GDM1 (cell line): ENCODE measurements at places on chromosomes 16 and 17.

- no peak for DNase-seq
These were observed 131.2 kb upstream of the HLF start for GRCh38 chr17:55133583-55133982.

DNA sequence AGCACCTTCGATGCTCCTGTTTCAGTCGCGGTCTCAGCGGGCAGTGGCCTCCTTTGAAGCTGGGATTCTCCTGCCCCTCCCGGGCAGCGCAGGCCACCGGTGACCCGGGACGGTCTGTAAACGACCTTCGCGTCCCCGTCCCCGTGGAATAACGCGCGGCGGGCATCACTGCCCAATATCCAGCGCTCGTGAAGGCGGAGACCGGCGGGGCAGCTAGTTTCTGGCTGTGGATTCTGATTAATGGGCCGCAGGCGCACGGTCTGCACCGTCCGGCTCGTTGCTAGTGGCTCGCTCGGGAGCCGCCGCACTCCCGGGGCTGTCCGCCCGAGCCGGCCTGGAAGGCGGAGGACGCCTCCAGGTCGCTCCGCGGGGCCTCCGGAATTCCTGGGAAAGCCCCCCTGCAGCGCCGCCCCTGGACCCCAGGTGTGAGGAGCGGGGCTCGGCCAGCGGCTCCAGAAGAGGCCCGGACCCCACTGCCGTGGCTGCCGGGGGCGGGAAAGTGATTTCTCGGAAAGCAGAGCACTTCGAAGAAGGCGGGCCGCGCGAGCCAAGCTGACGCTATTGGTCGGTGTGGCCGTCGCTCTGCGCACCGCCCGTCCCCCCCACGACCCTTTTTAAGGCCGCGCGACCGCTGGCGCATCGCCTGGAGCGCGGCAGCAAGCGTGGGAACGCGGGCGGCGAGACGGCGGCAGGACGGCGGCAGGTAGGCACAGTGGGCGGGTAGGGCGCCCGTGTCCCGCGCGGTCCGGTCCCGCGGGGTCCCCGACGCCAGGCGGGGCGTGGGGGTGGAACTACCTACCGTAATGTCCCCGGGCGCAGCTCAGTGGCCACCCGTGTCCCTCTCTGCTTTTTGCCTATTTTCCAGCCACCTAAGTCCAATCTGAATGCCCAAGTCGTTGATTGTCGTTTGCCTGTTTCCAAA is at the start of gene IRF8:
IRF8 (plus strand) TSS at position 642 of the 922 bp plus-strand sequence. CDS start 3,854 bp downstream, outside the sequence.
- no peak for DNase-seq

DNA sequence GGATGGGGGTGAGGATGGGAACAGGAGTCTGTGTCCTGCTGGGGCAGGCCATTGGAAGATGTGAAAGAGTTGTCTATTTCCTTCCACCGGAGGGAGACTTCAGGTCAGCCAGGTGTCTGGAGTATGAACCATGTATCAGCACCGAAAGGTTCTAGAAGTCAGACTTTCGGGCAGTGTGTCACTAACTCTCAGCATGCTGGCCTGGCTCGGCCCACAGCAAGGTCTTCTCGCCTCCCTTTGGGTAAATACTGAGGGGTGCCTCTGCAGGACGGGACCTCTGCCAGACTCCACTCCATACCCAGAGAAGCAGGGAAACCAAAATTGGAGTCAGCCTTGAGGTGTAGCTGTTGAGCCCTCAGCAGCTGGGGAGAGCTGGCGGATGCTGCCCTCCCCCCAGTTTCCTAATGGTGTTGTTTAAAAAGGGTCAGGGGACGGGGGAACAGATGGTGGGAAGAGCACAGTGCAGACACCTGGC is 507 bp downstream of the CIITA start:
- no peak for DNase-seq

- no peak for DNase-seq
These were observed 37.2 kb downstream of the SLC38A8 start for GRCh38 chr16:84005391-84005790.

DNA sequence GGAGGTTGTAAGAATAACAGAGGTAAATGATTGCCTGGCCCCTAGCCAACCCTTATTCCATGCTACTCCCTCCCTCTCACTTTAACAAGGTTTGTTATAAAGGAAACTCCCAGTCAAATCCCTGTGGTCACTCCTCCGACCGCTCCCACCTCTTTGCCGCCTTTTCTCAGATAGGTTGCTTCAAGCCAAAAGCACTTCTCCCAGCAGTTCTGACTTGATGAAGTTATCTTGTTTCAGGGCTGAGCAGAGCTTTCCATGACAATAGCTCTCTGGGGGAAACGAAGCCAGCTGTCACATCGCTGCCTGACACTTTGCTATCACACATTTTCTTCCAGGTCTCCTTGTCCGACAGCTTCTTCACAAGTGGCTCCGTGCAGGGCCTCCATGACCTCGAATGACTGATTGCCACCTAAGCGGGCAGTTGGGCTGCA is 278.6 kb downstream of the HAPSTR1 start:
- DNase-seq: no peak

DNA sequence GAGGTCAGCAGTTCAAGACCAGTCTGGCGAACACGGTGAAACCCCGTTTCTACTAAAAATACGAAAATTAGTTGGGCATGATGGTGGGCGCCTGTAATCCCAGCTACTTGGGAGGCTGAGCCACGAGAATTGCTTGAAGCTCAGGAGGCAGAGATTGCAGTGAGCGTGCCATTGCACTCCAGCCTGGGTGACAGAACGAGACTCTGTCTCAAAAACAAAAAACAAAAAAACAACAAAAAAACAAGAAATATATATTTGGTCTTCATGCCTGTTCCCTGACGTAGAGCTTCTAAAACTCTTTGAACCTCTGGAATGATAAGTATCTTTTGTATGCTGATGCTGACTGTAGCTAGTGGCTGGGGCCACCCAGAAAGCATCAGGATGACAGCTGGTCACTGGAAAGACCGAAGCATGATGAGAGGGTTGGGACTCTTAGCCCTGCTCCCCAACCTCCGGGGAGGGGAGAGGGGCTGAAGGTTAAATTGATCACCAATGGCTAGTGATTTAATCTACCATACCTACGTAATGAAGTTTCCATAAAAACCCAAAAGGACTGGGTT is 54.8 kb downstream of the TEX14 start:
- no peak for DNase-seq

DNA sequence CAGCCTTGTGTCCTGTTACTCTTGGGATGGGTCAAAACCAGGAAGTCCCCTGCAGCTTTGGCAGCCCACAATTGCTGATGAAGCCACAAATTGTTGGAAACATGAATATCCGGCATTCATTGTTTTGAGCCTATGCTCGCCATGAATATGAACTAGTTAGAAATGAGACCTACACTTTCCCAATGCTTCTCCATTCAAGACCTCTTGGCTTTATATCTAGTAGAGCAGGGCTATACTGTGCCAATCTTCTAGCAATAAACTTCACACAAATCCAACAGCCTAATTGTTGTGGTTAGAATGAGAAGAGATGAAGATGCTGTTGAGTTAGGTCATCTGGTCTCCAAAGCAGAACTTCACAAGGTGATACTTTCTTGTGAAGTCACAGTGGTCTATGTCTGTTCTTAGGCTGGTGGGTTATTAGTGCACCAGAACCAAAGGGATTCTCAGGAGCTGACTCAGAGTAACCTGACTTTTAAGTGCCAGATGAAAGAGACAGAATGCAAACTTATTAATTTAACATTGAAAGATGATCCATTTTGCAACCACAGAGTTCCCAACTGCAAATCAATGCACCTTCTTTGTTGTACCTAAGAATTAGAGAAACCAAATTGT is 13.7 kb upstream of the KRT23 start:
- DNase-seq: no peak

- no peak for DNase-seq
These were observed 173.8 kb upstream of the CCL2 start for GRCh38 chr17:34081269-34081668.

DNA sequence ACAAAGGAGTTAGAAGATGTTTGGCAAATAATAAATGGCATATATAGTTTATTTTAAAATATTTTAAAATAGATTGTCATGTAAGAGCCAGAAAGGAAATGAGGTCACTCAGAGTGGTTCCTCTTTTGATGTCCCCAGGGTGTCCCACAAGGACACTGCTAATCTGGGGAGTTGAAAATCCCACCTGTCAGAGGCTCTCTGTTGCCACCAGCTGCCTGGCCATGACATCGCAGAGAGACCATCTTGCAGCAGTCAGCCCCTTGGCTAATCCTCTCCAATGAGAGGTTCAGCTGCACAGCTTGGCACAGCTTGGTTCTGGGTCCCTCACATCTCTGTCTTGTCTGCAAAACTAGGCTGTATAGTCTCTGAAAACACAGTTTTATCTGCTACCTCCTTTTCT is 11.0 kb upstream of the RBFOX1 start:
- no peak for DNase-seq

GRCh38 chr17:64998436-64999190 is 57.9 kb downstream of the GNA13 start:
- DNase-seq: no peak

GRCh38 chr16:9556949-9557665 is 465.7 kb downstream of the HAPSTR1 start:
- DNase-seq: no peak

GRCh38 chr17:64275016-64275415 is 12.0 kb upstream of the TEX2 start:
- no peak for DNase-seq

DNA sequence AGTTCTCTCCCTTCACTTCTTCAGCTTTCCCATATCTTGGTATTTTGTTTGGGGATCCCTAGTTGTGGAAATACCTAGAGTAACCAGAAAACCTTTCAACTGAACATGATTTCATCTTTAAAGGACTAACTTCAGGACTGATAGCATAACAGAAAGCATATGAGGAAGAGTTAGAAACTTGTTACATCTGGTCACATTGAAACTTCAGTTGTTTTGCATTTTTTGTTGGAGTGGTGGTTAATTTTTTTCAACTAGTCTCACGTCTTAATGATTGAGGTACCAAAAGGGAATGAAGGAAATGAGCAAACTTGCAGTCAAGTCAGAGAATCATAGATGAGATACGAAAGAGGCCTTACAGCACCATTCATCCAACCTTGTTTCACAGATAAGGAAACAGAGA is 49.6 kb downstream of the TANGO6 start:
- DNase-seq: no peak

DNA sequence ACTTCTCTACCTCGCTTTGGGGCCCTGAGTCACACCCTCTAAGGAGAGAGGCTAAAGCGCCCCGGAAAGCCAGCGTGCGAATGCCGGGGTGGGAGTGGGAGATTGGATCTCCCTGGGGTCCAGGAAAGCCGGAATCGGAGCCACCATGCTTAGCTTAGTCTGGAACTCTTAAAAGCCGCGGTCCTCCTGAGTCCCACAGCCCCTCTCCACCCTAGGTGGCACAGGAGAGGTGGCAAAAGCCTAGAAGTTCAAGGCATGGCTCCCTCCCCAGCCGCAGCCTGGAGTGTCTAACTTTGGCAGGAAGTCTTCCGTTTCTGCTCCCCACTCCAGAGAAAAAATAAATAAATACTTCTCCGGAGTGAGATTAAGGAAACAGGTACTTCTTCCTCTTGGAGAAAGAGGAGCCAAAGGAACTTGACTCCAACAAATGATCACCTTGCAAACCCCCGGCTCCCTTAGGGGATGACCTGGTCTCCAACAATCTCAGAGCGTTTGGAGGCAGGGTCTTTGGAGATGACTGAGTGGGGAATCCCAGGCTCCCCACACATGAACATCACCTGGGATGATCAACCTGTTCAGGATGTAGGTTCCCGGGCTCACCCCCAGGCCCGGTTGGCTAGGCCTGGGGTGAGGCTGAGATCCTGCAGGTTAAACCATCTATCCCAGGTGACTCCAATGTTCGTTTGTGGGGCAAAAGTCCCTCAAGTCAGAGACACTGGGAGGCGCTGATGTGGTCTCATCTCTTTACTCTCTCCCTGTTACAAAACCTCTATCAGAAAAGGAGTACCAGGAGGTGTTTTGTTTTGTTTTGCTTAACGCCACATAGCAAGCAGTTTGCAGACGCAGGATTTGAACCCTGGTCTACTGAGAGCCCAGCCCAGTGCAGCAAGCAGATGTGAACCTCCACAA is 2.9 kb downstream of the CIITA start:
- DNase-seq: no peak

GRCh38 chr16:25052530-25052929 is 37.4 kb upstream of the ARHGAP17 start:
- no peak for DNase-seq

- DNase-seq: no peak
These were observed 87.6 kb downstream of the USP31 start for GRCh38 chr16:23061669-23062068.

DNA sequence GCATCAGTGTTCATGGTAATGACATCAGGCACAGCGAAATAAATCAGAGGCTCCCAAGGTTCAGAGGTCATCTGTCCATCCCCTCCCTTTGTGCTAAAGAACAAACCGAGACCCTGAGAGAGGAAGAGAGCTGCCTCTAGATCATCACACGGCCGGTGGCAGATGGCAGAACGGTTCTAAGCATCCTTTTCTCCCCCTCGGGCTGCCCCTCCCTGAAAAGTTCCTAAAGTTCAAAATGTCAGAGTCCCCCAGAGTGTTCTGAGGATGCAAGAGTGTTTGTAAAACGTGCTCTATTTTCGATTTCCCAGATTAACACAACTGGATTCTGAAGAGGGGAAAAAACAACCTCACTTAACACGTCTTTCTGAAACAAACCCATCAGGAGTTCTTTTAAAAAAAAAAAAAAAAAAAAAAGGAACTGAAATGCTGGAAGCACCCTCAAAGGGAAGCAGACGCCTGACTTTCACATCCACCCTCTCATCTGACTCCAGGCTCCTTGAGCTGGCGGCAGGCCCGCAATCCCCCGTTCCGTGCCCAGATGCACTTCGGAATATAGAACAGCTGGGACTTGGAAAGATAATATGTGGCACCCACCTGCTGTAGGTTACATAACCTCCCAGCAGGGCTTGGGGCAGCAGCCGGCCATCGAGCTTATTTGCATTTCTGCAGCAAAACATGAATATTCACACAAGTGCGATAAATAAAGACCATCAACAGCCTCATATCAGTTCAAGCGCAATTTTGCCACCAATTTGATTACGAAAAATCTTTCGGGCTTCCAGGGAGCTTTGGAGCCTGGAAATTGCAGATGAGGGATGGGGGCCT is 115.5 kb upstream of the SMURF2 start:
- no peak for DNase-seq

GRCh38 chr17:12994341-12995074 is 23.3 kb downstream of the ELAC2 start:
- DNase-seq: no peak

- no peak for DNase-seq
These were observed 484.1 kb upstream of the SALL1 start for GRCh38 chr16:51635181-51635580.

- no peak for DNase-seq
These were observed 167.1 kb downstream of the NTN1 start for GRCh38 chr17:9188367-9188766.

- DNase-seq: no peak
These were observed 42.6 kb downstream of the TSC2 start for GRCh38 chr16:2090481-2090776.

- DNase-seq: no peak
These were observed 54.8 kb downstream of the SLFN5 start for GRCh38 chr17:35297666-35298065.

- no peak for DNase-seq
These were observed 3.9 kb downstream of the UMOD start for GRCh38 chr16:20348365-20349185.

GRCh38 chr16:50365791-50366575 is 2.8 kb downstream of the BRD7 start:
- DNase-seq: no peak
